ENCODE measurements at places on chromosomes 6 and 20. TPM values are rescaled to one million over a fixed set of nuclear protein-coding genes. Genes with fewer than 3 reads are reported as not detected.

The IRAK1BP1 gene
- total RNA-seq = 13.8 TPM

The LST1 gene
- total RNA-seq = not detected

The LTA gene
- not detected for total RNA-seq

The HINT3 gene
- total RNA-seq = 19.5 TPM

The CGA gene
- not detected for total RNA-seq

The PGBD1 gene
- total RNA-seq = 13.6 TPM

The RAET1L gene
- total RNA-seq = not detected

The VGLL2 gene
- total RNA-seq = not detected

The C6orf163 gene
- 2.6 TPM for total RNA-seq

- DNase-seq = no peak
Measured at GRCh38 chr20:44188752-44189151, 1.8 kb upstream of the JPH2 start.

DNA sequence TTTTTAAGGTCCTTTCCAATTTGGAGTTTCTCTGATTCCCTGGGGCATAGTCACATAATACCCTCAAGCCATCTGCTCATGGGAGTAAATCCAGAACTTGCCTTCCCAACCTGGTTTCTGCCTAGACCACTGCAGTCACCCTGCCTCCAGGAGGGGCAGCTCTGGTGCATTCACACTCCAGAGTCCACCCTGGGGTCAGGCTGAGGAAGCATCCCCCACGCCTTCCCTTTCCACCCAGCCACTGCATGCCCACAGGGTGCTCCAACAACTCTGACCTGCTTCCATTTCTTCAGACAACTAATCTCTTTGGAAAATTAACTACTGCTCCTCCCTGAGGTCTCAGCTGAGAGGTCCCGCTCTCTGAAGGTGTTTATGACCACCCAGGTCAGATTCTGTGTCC, 211.4 kb upstream of the RIN2 start:
- no peak for DNase-seq

GRCh38 chr20:11687546-11688292, 230.0 kb upstream of the BTBD3 start:
- no peak for DNase-seq

DNA sequence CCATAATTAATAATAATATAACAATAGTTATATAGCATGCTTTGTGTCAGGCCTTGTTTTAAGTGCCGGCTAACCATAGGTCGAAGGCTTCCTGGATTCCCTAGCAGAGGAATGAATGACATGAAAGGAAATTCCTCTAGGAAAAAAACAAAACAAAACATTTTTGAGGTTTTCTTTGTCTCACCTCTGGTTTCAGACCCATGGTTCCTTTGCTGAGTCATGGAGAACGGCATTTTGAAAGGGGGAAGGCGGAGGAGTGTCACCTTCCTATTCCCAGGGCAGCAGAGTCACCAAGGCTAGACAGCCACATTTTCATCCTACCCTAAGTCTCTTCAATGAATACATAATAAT, 25.3 kb upstream of the CCND3 start:
- peak; percentile 22 for DNase-seq

DNA sequence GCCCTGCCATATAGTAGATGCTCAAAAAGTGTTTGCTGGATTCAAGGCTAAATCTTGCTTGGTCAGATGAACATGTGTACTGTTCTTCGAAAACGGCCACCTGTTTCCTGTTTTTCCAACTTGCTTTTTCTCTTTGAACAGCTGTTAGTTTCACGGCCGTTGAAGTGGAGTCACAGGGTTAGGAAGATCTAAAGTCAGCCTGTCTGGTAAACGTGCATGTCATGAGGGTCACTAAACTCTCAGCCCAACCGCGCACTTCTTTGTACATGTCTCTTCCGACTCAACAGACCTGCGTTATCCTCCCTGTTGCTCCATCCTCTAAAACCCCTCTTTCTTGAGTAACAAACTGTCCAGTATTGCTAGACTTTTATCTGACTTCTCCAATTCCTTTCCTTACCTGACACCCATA, 93.2 kb upstream of the MAN1A1 start:
- no peak for DNase-seq

- peak; percentile 89 for DNase-seq
Measured at GRCh38 chr6:114342826-114343781, at the start of gene HS3ST5. TSS of gene HS3ST5 (minus strand) at chr6:114343023. CDS start at chr6:114062845, 280,178 bp downstream.

DNA sequence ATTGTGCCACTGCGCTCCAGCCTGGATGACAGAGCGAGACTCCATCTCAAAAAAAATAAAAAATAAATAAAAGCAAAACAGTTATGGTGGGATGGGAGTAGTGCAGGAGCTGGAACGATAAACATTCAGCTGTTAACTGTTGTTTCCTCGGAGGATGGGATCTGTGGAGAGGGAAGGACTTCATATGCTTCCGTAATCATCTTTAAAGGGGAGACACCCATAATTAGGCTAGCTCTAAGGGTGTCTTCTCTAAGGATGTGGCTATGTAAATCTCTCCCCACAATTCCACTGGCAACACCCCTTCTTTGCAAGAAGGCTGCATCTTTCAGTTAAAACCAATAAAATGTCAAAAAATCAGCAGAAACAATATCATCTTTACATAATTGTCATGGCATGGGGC, 42.6 kb upstream of the MTHFD1L start:
- no peak for DNase-seq

DNA sequence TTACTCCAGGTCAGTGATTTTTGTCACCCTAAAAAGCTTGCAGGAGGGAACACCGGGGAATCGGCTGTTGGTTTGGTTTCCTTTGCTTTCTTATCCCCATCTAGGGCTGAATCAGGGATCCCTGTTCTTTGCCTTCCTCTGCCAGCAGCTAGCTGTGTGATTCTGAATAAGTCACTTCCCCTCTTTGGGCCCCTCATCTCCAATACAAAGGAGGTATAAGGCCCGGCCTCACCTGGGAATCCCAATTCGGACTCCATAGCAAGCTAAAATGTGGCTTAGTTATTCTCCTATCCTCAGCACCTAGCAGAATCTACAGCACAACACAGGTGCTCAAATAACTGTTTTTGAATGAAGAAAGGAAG, 18.5 kb upstream of the ARMC12 start:
- DNase-seq = no peak

GRCh38 chr6:90892271-90892670, 305.4 kb upstream of the MAP3K7 start:
- DNase-seq = no peak

DNA sequence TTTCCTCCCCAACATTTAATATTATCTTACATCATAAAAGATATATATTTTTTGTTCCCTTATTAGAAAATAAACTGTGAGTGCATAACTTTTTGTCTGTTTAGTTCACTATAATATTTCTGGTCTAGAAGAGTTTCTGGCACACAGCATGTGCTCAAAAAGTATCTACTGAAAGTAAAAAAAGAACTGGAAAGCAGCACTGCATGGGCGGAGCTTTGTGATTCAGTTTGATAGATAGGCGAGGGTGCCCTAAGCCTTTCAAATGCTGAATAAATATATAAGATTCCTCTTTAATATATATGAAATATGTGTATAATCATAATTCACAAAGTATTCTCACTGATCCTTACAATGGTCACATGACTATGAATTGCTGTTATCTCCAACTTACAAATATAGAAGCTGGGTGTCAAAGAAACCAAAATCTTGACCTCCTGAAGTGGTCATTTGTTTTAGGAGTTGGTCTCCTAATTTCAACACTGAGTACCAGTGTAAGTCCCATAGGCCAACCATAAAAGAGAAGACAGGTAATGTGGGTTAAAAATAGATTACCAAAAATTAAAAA, 50.8 kb downstream of the OR2B2 start:
- no peak for DNase-seq

DNA sequence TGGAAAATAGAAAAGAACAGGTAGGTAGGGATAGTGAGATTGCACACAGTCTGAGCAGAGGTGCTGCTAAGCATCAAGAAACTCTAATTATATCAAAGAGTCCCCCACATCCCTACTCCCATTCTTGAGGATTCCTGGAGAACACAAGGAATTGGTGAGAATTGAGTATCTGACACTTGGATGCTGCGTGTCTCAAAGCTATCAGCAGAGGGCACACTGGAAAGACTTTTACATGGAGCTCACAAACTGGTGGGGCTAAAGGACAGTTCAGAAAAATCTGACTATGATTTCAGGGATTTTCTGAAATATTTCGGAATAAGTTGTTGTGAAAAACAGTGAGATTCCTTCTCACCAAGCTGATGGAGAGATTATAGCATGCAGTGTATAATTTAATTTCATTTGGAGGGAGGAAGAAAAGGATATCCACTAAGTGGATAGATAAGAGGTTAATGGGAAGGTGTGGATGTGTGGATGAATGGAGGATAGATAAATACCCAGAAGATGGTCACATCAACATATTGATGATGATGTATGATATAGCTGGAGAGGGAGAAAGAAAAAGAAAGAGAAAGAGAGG, 215.4 kb upstream of the DEFB112 start:
- DNase-seq = peak; percentile 48

- DNase-seq = no peak
Measured at GRCh38 chr6:45952168-45952529, 63.5 kb downstream of the CLIC5 start.

- no peak for DNase-seq
Measured at GRCh38 chr6:137226697-137227096, 7.5 kb upstream of the IFNGR1 start.

- DNase-seq = peak; percentile 77
Measured at GRCh38 chr6:44216677-44217331, at the start of gene MYMX. TSS of gene MYMX (plus strand) at chr6:44216926. CDS start at chr6:44217472, 546 bp downstream.

- DNase-seq = no peak
Measured at GRCh38 chr6:156013155-156013554, 557.5 kb upstream of the NOX3 start.

DNA sequence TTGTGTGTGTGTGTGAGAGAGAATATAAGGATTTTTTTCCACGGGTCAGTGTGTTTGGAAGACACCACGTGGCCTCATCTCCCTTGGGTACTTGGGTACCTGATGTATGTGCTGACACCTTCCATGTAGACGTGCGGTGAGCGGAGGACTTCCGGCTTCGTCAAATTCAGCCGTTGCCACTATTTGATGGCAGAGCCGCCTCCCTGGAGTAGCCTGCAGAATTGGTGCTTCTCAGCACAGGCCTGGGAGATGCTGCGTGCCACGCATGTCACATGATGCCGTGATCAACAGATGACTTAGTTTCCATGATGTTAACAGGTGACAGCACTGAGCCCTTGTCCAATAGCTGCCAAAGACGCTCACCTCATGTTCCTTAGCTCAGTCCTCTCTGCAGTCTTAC, 69.4 kb downstream of the CDH4 start:
- DNase-seq = no peak

- DNase-seq = no peak
Measured at GRCh38 chr6:66328200-66328599, 621.2 kb upstream of the EYS start.

DNA sequence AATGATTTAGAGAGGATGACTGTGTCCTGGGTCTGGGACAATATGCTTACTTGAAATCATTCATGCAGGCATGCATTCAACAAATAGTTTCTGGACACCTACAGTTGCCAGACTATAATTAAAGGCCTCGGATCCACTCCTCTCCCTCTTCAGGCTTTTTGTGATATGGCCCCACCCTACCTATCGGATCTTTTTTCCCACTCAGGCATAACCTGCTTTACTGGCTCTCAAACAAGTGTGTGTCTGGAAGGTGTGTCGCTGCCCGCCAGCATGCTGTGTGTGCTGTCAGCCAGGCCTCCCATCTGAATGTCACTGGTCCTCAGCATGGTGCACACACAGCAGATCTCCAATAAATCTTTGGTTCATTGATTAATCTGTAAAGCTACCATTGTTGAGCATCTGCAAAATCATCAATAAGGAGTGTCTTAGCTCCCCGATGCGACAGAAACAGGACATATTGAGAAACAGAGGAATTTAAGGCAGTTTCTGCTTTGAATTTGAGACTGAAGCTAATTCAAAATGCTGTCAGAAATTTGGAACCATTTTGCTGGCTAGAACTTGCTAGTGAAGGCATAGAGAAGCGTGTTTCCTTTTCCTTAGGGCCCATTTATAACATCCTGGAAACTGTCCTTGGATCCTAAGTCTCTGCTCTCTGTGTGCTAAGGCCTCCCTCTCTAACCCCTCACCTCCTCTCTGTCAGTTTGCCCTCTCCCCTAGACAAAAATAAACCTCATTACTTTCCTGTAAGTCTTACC, 23.5 kb upstream of the CCN6 start:
- DNase-seq = no peak

DNA sequence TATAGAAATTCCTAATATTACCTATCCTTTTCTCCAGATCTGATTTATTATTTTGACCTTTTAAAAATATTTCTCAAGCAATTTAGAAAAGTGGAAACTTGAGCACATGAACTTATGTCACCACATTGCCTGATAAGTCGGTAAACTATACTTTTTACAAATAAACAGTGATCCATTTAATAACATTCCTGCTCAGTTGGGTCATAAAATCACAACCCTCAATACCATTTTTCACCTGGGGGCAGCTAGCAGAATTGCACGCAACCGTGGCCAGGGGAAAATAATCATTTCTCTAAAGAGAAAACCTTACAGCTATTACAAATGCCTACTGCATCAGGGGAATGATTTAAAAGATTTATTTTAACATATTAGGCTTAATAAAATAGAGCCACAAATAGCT, 614.5 kb downstream of the PHF3 start:
- no peak for DNase-seq

DNA sequence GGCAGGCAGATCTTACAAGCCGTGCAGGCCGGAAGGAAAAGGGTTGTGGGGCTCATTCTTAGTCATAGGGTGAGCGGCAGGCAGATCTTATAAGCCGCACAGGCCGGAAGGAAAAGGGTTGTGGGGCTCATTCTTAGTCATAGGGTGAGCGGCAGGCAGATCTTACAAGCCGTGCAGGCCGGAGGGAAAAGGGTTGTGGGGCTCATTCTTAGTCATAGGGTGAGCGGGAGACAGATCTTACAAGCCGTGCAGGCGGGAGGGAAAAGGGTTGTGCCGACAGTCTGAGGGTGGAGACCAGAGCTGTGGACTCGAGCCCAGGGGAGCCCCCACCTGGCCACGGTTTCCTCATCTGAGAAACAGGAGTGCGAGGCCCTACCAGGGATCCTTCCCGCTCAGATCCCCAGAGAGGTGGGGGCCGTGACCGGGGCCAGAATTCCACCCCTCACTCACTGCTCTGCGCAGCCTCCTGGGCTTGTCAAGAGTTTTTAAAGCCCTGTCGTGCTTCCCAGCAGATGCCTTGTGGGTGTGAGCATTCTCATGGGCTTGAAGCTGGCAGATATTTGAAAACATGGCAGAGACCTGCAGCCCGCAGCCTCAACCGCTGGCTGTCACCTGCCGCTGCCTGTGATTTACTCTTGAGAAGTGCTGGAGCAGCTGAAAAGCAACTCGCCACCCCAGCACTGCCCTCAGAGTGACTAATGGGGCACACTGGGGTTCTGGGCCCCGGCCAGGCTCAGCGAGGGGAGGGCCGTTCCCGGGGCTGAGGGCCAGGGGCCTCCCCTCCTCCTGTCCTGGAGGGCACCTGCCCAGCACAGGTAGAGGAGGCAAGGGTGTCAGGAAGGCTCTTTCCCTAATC, 31.9 kb downstream of the NTSR1 start:
- DNase-seq = no peak

GRCh38 chr6:15244620-15245360, 1.1 kb upstream of the JARID2 start:
- peak; percentile 90 for DNase-seq

- DNase-seq = no peak
Measured at GRCh38 chr6:2866171-2866846, 24.6 kb upstream of the SERPINB1 start.

Data from neural progenitor cell (in vitro differentiated cells).